ENCODE measurements at places on chromosomes 3 and 15.

DNA sequence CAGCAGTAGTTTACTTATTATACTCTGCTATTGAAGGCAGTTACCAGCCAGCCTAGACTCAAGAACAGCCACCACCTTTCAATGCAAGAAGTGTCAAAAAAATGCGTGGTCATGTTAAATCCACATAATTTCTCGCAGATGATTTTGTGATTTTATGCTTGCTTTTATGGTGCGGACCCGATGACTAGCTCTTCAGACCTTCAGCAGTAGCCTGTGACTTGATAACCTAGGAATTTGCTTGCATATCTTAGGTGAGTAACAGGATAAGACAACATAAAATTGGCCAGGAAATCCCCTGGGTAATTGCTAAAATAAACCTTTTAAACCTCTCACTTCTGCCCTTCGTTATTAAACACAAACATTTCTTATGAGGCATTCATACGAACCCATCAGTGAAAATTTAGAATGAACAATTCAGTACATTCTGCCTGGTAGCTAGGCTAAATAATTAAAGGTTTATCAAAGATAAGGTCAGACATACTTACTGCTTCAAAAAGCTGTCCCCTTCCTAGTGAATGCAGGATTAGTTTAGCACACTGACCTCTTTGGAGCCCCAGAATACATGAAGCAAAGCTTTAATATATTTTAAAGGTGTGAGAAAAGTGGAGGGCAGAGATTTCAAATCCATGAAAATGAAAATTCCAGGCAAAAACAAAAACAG is 798.8 kb downstream of the OTOL1 start:
- peak; percentile 79 for DNase-seq

DNA sequence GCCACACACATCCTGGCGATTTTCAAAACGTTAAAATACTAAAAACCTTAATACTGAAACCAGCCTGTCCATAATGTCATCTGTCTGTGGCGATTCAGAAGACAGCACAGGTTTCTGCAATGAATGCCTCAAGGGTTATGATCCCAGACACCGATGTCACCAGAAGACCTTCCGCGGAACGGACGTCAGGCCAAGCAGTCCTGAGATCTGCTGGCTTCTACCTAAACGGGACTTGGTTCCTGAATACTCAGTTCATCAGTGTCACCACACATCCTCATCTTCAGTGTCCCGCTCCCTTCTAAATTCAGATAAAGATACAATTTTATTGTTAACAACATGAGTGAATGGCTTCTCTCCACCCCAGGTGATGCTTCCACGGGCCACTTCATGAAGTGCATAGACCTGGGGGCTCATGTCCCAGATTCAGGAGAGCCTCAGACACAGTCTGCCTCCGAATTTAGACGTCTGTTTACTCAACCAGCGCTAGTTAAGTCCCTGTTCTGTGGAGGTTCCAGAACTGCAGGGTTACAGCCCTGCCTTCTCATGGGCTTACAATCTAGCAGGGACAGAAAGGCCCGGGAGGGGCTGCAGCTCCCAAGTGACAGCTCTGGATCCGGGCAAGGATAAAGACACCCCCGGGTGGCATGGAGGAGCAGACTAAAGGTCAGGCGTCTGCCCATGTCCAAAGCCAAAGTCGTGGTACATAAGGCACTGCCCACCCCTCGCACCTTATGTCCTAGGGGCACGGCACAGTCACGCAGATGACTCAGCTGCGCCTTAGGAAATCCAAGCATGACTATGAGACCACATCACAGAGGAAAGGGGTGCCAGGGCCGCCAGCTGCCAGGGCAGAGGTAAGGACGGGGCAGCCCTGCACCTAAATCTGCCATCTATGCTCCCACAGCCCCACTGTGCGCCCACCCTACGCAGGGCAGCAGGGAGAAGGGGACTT is 75.9 kb downstream of the VGLL4 start:
- peak; percentile 86 for DNase-seq

DNA sequence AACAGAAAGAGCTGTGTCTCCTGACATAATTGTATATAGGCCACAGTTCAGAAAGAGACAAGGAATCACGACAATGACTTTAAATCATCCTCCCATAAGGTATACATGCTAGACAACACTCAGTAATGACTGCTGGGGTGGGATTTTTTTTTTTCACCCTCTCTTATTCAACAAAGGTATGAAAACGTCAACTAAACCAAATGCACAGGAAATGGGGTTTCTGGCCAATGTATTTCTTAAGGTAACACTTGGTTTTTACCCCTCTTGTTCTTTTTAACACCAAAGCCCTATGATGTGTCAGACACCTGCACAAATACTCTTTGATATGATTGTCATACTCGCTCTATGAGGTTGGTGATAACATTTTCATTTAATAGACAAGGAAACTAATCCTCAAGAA is 78.3 kb downstream of the MCF2L2 start:
- DNase-seq = no peak

GRCh38 chr3:111758642-111759041 is 100.4 kb upstream of the PHLDB2 start:
- DNase-seq = no peak

GRCh38 chr15:97234851-97235610 is 725.5 kb upstream of the ARRDC4 start:
- peak; percentile 61 for DNase-seq

DNA sequence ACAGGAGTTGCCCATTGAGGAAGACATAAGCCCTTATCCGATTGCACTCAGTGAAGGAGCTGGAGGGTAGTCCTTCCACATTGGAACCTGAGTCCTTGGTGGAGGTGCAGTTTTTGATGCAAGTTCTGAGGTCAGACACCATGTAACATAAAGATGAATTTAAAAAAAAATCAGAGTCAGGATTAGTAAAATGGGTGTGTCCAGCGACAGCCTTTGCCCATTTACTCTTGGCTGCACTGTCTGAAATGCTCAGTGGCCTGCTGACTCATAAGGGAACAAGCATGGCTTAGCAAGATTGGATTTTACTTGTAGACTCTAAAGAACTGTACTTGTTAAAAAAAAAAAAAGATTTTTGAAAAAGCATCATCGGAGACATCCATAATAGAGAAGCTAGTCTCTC is 241.1 kb upstream of the TOPAZ1 start:
- peak; percentile 70 for DNase-seq

Data from AG08395 (cell line).